ENCODE measurements at places on chromosomes 2 and 18.

GRCh38 chr18:79300413-79300812, 95.3 kb upstream of the NFATC1 start:
- DNase-seq, result no peak

DNA sequence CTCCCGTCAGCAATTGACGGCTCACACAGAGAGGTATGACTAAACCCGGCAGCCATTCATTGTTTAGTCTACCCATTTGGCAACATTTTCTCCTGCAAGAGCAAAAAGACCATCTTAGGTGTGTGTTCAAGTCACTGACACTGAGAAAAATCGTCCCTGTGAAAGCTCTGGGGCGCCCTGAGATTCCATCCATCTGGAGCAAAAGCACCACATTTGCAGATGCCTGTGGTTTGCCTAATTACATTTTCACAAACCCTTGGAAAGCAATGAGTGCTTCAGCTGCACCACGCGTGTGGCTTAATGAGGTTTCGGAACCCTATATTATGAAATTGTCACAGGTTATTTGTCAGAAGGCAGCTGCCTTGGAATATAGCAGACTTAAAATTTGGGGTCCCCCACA, 110.7 kb upstream of the PTPRM start:
- DNase-seq, result no peak

DNA sequence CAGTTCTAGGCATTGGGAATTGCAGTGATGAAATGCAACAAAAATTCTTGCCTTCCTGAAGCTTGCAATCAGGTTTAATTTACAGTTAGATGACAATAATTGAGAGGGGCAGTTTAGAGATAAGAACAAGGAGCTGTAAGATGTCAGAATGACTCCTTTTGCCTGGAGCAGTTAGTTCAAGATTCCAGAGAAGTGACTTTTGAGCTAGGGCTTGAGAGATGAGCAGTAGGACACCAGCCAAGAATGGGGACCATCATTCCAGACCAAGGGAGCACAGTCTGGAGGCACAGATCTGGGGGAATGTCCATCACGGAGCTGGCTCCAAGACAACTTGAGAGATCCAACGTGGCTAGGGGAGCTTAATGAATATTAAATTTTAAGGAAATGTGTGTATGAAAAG, 26.8 kb downstream of the CACNB4 start:
- no peak for DNase-seq

GRCh38 chr2:100178864-100179263, 36.5 kb upstream of the AFF3 start:
- peak; percentile 37 for DNase-seq

DNA sequence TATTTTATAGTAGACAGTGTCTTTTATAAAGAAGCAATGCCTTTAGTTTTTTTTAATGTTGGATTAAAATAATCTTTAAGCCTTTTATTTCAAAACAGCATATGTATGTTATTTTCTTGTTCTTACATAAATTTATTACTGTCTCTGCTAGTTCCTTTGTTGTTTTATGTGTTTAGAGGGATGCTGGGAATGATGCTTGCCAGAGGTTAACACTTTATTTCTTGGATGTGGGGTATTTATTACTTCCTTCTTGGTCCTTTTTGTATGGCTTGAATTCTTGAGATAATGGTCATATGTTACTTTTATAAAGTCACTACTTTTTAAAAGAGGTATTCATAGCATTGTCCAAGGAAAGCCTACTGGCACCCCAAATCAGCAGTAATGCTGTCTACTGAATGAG, 63.1 kb downstream of the ANKRD12 start:
- DNase-seq, result no peak

- DNase-seq, result no peak
These were observed 60.0 kb downstream of the MAPK4 start for GRCh38 chr18:50619861-50620275.

DNA sequence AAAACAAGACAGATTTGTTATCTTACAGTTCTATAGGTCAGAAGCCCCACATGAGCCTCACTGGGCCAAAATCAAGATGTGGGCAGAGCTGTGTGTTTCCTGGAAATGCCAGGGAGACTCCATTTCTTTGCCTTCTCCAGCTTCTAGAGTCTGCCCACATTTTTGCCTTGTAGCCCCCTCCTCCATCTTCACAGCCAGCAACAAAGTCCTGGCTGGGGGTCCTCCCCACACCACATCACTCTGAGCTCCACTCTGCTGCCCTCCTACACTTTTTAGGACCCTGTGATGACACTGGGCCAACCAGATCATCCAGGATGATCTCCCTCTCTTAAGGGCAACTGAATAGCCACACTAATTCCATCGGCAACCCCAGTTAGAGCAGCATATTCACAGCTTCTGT, 34.3 kb downstream of the ASB1 start:
- DNase-seq, result no peak

- DNase-seq, result no peak
These were observed 184.9 kb downstream of the AFF3 start for GRCh38 chr2:99957332-99958133.

GRCh38 chr2:48568547-48568946, 38.6 kb downstream of the STON1 start:
- DNase-seq, result no peak

- no peak for DNase-seq
These were observed 222.9 kb upstream of the AGAP1 start for GRCh38 chr2:235270956-235271355.

DNA sequence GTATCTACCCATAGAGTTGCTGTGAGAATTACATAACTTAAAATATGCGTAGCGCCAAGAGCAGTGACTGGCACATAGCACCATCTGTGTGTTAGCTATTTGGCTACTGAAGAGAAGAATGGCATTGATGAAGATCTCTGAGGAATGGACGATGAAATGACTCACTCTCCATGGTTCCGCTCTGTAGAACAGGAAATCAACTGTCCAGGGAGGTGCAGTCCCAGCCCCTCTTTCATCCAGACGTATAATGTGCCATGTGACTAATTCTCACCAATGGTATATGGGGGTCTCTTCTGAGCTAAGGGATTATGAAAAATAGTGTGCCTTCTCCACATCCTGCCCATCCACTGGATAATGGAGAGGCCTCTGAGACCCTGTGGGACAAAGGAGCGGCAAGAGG, 254.8 kb downstream of the CYP26B1 start:
- DNase-seq, result no peak

DNA sequence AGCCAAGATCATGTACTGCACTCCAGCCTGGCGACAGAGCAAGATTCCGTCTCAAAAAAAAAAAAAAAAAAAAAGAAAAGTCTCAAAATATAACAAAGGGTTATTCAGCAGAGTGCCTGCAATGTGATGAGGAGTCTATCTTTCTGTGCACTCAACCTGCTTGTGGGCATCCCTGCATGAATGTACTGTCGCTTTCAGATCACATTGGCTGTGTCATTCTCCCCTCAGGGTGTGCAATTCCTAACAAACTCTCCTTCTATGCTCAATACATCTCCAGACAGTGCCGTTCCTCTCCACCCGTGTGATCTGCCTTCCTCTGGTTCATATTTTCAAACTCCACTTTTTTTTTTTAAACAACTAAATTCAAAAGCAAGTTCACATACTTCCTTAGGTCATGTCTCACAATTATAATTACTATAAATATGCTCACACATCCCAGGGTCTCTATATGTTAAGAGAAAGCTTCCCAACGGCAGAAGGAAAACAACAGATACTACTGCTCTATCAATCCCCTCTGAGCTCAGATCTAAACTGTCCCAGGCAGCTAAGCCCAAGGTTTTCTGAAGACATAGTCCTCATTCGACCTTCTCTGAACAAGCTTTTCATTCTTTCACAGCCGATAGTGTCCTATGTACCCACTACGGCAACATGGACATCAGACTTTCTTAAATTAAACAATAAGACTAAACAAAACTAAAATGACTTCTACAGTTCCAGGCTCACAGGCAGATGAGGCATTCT, 35.2 kb downstream of the PTMA start:
- DNase-seq, result no peak

DNA sequence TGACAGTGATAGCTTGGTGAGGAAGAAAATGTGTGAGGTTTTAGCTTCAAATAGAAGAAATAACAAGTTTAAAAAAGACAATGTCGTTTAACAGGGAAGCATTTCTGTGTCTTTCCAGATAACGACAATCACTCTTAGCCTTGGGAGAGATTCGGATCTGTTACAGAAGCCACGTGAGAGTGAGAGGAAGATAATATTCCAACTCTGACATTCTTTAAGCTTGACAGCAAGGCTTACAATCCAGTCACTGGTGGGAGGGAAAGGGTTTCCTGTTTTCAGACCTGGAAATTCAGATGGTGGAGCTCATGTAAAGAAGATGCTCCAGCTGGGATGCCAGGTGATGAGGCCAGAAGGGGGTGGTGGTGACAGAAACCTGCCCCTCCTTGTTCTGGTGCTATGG, 30.8 kb downstream of the FBXO48 start:
- DNase-seq, result no peak
